Ovary (tissue), 10 donors: ENCODE measurements at places on chromosomes 2 and 18. TPM values are rescaled to one million over a fixed set of nuclear protein-coding genes. Genes with fewer than 3 reads are reported as not detected.

Gene STARD6
- total RNA-seq, result not detected

Gene RAB17
- total RNA-seq, result 4.9 TPM

GRCh38 chr2:128492966-128493811 lies 174.5 kb upstream of the HS6ST1 start:
- DNase-seq, result no peak

DNA sequence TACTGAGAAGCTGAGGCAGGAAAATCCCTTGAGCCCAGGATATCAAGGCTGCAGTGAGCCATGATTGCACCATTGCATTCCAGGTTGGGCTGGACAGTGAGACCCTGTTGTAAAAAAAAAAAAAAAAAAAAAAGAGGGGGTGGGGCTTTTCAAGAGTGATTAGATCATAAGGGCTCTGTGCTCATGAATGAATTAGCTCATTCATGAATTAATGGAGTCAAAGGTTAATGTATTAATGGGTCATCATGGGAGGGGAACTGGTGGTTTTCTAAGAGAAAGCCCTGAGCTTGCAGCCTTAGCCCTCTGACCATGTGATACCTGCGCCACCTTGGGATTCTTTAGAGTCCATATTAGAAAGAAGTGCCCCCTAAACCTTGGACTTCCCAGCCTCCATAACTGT lies 4.5 kb downstream of the SLC19A3 start:
- no peak for DNase-seq

- no peak for DNase-seq
These were observed 160.8 kb upstream of the GYPC start for GRCh38 chr2:126495189-126495588.

DNA sequence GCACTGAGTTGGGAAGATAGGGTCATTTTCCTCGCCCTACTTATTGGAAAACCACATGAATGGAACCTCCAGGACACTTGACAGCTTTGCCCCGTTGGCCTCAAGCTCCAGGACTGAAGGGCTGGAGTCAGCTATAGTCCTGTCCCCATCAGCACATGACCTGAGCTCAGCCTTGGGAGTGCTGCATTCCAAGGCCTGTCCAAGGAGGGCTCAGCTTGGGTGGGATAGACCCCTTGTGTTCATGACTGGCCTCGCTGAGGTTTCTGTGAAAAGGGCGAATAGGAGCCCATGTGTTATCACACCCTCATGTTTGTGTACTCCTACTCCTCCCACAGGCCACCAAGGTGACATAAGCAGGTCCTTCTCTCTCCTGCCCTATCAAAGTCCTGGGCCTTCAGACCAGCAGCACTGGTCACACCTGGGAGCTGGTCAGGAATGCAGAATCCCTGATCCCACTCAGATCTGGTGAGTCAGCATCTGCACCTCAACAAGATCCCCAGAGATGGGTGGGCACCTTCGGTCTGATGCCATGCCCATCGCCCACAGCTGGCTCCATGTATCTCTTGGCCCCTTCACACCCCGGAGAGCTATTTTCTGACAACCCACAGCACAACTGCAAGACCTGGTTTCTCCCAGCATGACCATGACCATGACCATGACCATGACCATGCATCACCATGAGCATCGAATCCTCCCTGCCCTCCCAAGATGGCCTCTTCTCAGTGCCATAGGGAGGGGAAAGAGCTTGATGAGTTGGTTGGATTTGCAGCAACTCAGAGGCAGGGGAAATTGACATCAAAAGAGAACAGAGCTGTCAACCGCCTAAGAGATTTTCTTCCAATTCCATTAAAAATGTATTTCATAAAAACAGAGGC lies 83.0 kb upstream of the RAB6C start:
- no peak for DNase-seq

GRCh38 chr2:96152304-96153161 lies 7.3 kb upstream of the DUSP2 start:
- no peak for DNase-seq

DNA sequence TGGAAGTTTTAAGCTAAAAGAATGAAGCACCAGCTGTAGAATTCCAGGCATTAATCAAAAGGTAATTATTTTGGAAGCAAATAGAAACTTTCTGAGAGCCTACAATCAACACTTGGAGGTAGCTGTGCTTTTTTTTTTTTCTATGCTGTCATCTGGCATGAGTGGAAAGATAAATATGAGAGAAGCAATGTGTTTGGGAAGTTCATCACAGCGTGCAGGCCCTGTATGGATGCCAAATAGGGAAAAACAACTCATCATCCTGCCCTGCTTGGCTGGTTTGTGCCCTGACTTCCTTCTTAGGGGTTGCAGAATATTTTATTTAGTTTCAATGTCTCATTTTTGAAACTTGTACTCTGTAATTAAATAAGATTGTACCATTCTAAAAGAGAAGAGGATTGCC lies 437.4 kb downstream of the PIK3C3 start:
- DNase-seq, result no peak

GRCh38 chr18:67216846-67217245 lies 299.7 kb downstream of the DSEL start:
- no peak for DNase-seq

- no peak for DNase-seq
These were observed 356.8 kb upstream of the ST6GAL2 start for GRCh38 chr2:107242811-107243210.

GRCh38 chr2:149819356-149819957 lies 231.9 kb upstream of the MMADHC start:
- DNase-seq, result no peak

DNA sequence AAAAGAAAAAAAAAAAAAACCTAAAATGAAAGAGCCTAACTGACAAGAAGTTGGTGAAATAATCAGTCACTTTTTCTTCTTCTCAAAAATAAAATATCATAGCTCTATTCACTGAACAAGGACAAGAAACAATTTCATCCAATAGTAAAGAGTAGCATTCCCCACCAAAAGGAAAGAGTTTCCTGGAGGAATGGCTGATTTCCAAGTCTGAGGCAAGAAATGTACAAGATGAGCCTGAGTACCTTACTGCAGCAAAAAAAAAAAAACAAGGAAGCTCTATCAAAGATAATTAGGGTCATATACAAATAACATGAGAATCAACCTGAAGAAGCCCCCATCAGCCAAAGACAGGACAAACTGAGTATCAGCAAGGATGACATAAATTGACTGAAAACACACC lies 11.5 kb downstream of the ROCK1 start:
- no peak for DNase-seq
